ENCODE measurements at places on chromosomes 12 and 14. TPM values are rescaled to one million over a fixed set of nuclear protein-coding genes. Genes with fewer than 3 reads are reported as not detected.

The PIK3C2G gene
- 0.66 TPM for total RNA-seq

The HOXC12 gene
- not detected for total RNA-seq

- no peak for DNase-seq
- H3K36me3 ChIP-seq: no peaks in the 10 kb centered on the region
- no peak overlapping the region for H3K27ac ChIP-seq
- no peaks in the 10 kb centered on the region for H3K4me1 ChIP-seq
Observed at GRCh38 chr12:87671757-87672156, 357.4 kb downstream of the C12orf50 start.

GRCh38 chr12:50597200-50598195 lies 92.7 kb downstream of the DIP2B start:
- no peak overlapping the region for H3K4me3 ChIP-seq
- H3K27me3 ChIP-seq: no peaks in the 10 kb centered on the region
- peak overlapping the region; percentile 28 for H3K27ac ChIP-seq
- H3K4me1 ChIP-seq: peaks cover 10% of the 10 kb centered on the region
- DNase-seq: no peak

DNA sequence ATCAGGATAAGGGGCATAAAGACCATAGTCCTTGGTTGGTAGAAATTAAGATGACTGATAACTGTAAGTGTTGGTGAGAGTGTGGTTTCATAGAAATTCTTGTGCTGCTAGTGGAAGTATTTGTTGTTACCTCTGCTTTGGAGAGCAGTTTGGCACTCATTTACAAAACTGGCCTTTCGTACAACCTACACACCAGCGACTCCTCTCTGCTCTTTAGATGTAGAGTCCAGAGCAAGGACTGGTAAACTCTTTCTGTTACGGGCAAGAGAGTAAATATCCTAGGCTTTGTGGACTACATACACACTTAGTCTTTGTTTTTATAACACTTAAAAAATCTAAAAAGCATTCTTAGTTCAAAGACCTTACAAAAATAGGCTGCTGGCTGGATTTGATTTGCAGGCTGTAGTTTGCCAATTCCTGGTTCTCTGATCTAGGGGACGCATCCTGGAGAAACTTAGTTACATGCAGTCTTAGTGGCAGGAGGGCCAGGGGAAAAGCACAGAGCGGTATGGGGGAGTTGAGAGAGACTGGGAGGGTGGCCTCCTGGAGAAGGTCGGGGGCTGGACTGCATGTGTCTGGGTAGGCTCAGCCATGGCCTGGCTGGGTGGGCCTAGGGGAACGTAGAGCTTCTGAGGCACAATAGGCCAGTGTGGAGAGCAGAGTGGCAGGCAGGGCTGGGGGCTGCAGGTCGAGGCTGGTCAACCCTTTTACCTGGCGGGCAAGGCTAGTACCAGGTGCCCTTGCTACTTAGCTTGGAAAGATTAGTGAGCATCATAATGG lies 55.3 kb upstream of the AMN start:
- H3K27ac ChIP-seq: no peak overlapping the region
- peaks cover 4% of the 10 kb centered on the region for H3K36me3 ChIP-seq
- H3K4me3 ChIP-seq: no peak overlapping the region
- DNase-seq: no peak

DNA sequence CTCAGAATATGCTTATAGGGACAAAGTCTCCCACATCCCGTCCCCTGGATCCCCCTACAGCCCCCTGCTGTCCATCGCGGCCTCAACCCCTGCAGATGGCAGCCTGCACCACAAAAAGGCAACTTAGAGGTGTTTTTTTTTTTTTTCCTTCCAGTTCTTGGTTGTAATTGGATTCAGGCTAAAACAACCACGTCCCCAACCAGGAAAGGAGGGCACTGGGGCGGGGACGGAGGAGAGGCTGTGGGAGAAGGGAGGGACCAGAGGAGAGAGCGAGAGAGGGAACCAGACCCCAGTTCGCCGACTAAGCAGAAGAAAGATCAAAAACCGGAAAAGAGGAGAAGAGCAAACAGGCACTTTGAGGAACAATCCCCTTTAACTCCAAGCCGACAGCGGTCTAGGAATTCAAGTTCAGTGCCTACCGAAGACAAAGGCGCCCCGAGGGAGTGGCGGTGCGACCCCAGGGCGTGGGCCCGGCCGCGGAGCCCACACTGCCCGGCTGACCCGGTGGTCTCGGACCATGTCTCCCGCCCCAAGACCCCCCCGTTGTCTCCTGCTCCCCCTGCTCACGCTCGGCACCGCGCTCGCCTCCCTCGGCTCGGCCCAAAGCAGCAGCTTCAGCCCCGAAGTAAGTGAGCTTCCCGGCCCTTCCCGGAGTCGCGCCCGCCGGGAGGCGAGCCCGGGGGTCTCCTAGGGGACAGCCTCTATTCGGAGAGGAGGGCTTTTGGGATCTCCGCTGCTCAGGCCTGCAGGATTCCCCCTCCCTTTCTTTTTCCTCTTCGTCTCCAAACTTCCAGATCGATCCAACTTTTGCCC lies at the start of gene MMP14:
TSS of gene MMP14 (plus strand) at position 285 of the 813 bp plus-strand sequence. CDS start at position 518, 233 bp downstream.
- peaks cover 13% of the 10 kb centered on the region for H3K36me3 ChIP-seq
- no peaks in the 10 kb centered on the region for H3K27me3 ChIP-seq
- DNase-seq: peak; percentile 94
- peak within 1 kb of the TSS; percentile 97 for H3K27ac ChIP-seq

DNA sequence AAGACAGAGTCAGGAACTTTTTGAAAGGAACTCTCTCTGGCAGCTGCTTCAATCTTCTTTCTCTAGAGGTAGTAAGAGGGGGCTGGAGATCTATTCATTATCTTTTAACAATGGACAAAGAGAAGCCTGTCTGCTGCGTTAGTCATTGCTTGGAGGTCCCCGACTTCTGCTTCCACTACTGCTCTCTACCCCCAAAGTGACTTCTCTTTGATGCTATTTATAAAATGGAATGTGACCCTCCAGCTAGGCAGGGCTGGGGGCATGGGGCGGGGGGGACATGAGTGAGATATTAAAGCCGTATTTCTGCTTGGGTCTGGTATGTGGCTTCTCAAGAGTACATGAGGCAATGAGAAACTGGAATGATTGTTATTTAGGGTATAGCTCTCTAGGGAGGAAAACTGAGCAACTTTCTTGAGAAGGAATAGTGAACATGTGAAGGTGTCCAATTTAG lies 41.4 kb upstream of the NUDT4 start:
- no peaks in the 10 kb centered on the region for H3K4me1 ChIP-seq
- H3K36me3 ChIP-seq: no peaks in the 10 kb centered on the region
- H3K27me3 ChIP-seq: no peaks in the 10 kb centered on the region
- H3K4me3 ChIP-seq: no peak overlapping the region
- H3K27ac ChIP-seq: no peak overlapping the region

DNA sequence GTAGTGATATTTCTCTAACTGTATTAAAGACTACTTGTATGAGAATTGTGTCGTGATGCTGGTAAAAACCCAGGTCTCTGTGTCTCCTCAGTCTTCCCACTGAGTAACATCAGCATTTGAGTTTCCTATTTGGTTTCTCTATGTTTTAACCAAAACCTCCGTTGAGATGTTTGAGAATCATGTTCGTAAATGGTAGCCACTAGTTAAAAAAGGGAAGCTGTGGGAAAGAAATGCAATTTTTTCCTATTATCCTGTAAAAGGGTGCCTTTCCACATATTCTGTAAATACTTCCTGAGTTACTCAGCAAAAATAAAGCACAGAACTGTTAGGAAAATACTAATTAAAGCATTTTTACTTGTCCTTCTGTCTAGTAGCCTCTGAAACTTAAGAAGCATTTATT lies 7.0 kb downstream of the CLEC1B start:
- H3K27ac ChIP-seq: no peak overlapping the region
- H3K4me1 ChIP-seq: no peaks in the 10 kb centered on the region
- DNase-seq: no peak
- H3K4me3 ChIP-seq: no peak overlapping the region
- no peaks in the 10 kb centered on the region for H3K27me3 ChIP-seq
- H3K36me3 ChIP-seq: no peaks in the 10 kb centered on the region

GRCh38 chr12:1977588-1977987 lies 26.7 kb downstream of the DCP1B start:
- H3K27me3 ChIP-seq: no peaks in the 10 kb centered on the region
- no peak overlapping the region for H3K4me3 ChIP-seq
- no peaks in the 10 kb centered on the region for H3K36me3 ChIP-seq
- peak overlapping the region; percentile 86 for H3K27ac ChIP-seq
- no peak for DNase-seq
- H3K4me1 ChIP-seq: peaks cover 80% of the 10 kb centered on the region

DNA sequence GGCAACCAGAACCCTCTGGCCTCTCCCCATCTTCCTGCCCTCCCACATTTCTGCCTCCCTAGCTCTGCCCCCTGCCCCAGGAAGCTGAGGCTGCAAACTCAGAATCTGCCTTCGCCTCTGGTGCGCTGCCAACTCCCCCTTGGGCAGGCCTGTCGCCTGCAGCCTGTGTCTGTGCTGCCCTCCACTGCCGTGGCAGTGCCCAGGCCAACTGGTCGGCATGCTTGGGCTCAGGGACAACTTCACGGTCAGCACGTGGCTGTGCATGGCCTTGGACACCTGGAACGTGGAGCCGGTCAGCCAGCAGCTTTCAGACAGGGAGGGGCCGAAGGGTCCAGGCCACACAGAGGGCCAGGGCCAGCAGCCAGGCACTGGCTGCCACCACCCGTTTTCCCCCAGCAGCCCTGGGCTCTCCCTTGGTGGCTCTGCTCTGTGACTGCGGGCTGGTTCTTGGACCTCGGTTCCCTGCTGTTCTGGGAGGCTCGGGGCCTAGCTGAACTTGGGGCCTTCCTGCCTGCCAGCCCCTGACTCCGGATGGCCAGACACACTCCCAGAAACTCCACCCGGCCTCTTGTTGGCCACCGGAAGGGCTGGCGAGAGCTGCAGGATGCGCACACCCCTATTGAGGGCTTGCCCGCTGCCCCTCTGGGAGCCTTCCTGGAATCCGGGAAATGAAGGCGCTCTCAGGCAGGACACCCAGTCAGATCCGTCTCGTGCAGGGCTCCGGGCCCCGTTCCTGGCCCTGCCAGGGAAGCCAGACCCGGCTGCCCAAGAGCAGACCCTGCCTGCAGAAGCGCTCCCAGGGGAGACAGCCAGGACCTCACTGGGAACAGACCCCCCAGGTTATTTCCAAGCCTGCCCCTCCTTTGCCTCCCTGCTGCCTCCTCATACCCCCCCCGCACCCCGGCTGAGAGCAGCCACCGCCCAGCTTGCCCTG lies 34.2 kb upstream of the PPP1R13B start:
- no peak for DNase-seq
- no peak overlapping the region for H3K4me3 ChIP-seq
- peak overlapping the region; percentile 38 for H3K27ac ChIP-seq
- no peaks in the 10 kb centered on the region for H3K27me3 ChIP-seq

Data from sigmoid colon (tissue), 7 donors.